Mesenteric fat pad (tissue), 1 donor: ENCODE measurements at places on chromosomes 16 and 17.

GRCh38 chr16:11073407-11073999 lies 129.1 kb downstream of the CLEC16A start:
- DNase-seq, result no peak

- no peak for DNase-seq
These were observed 1.0 kb downstream of the HOXB8 start for GRCh38 chr17:48613862-48614694.

DNA sequence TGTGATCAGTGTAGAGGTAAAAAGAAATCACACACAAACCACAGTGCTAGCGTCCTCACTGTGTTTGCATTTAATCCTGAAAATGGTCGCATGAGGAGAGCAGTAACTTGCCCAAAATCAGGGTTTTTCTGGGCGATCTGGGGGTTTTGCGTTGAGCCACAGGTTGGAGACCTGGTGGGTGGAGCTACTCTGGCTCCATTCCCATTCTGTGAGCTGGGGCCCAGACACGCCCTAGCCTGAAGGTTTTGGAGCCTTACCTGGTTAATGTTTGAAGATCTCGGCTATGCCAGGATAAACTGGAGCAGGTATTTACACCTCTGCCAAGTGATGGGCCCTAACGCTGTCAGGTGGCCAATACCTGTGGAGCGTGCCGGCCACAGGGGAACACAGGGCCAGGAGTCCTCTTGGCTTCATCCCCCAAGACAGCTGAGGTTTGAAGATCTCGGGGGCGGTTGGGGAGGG lies 48.4 kb downstream of the MPRIP start:
- peak; percentile 57 for DNase-seq

GRCh38 chr17:44664867-44665266 lies 8.6 kb downstream of the MEIOC start:
- no peak for DNase-seq

GRCh38 chr17:34499576-34499975 lies 79.8 kb upstream of the TMEM132E start:
- DNase-seq, result no peak

DNA sequence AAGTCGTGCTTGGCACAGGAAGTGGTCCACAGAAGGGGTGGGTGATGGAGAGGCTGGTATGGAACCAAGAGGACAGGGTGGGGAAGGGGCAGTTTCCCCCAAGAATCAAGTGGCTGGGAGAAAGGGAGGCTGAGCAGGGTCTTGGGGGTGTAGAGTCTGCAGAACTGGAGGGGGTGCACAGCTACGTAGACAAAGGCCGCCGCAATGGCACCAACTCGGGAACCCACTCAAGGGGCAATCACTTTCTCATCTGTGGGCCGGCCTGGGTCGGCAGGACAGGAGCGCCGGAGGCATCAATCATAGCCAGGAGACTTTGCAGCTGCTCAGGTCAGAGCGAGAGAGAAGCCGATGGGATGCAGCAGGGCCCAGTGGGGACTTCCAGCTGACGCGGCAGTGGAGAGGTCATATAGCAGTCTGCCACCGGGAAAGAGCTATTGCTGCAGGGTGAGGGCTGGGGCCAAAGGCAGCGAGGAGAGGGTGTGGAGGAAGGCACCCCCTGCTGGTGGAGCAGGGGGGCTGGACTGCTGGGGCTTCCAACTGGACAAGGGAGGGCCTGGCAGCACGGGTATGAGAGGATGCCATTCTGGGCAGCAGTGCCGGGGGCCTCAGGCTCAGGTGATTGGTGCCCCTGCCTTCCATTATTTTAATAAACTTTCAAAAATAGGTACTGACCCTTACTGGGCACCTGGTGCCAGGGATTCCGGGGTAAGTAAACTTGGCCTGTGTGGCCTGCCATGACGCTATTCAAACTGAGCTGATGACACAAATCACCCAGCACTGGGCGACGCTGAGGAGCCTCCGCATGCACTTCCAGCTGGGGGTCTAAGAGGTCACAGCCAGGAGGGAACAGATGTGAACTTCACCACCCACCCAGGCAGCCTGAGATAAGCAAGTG lies 52.5 kb upstream of the MTSS2 start:
- DNase-seq, result no peak
